ENCODE measurements at places on chromosomes 2 and 18. TPM values are rescaled to one million over a fixed set of nuclear protein-coding genes. Genes with fewer than 3 reads are reported as not detected.

The MYOM1 gene
- total RNA-seq: 661 TPM

The BOLL gene
- 2.6 TPM for total RNA-seq

The PROKR1 gene
- 0.52 TPM for total RNA-seq

The CRACDL gene
- total RNA-seq: 0.52 TPM

The CFAP65 gene
- not detected for total RNA-seq

The STARD6 gene
- not detected for total RNA-seq

The ARPC2 gene
- total RNA-seq: 172 TPM

The FOXD4L1 gene
- total RNA-seq: not detected

The ZNF397 gene
- total RNA-seq: 18.3 TPM

The ANKRD36 gene
- 25.1 TPM for total RNA-seq

The RRM2 gene
- 7.8 TPM for total RNA-seq

The FBXO36 gene
- 2.1 TPM for total RNA-seq

The GPR45 gene
- total RNA-seq: not detected

The AOX1 gene
- 2.1 TPM for total RNA-seq

The RAB6C gene
- not detected for total RNA-seq

The TNFRSF11A gene
- 8.9 TPM for total RNA-seq

The CIB4 gene
- not detected for total RNA-seq

The MPPE1 gene
- total RNA-seq: 20.9 TPM

The HJURP gene
- 3.1 TPM for total RNA-seq

The C2orf78 gene
- not detected for total RNA-seq

The RAD51AP2 gene
- not detected for total RNA-seq

The SCN9A gene
- total RNA-seq: 14.1 TPM

The GTF2A1L gene
- not detected for total RNA-seq

The GALNT5 gene
- total RNA-seq: 3.1 TPM

The CAPN14 gene
- not detected for total RNA-seq

The PDE11A gene
- total RNA-seq: 1.0 TPM

The ACMSD gene
- total RNA-seq: not detected

The TCF7L1 gene
- total RNA-seq: 8.9 TPM

The TRABD2A gene
- total RNA-seq: 1.0 TPM

The ZFP36L2 gene
- 14.1 TPM for total RNA-seq

The CDKL4 gene
- total RNA-seq: 4.2 TPM

The NLRC4 gene
- 1.6 TPM for total RNA-seq

The KIF5C gene
- 1.0 TPM for total RNA-seq

Data from skeletal muscle tissue (tissue), 5 donors.